Left lung (tissue), 14 donors: ENCODE measurements at places on chromosomes 4 and X. TPM values are rescaled to one million over a fixed set of nuclear protein-coding genes. Genes with fewer than 3 reads are reported as not detected.

Gene OTOP1
- polyA plus RNA-seq = not detected

DNA sequence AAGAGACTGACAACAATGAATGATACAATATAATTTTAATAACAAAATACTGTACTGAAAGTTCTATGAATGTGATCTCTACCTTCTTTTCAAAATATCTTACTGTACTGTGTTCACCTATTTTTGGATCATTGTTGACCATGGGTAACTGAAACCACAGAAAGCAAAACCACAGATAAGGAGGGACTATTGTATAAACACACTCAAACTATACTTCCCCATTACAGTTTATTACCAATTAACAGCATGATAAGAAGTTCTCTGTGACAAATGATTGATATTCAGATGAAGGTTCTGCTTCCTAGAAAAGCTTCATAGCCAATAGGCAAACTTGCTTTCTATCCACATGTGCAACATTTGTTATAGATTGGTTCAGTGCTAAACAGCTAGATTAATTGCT lies 50.1 kb downstream of the GABRG1 start:
- no peak for DNase-seq

Gene AKAP4
- not detected for polyA plus RNA-seq

- DNase-seq = no peak
These were observed 61.8 kb downstream of the BMPR1B start for GRCh38 chr4:94819371-94820168.

Gene SMC1A
- 75.6 TPM for polyA plus RNA-seq

DNA sequence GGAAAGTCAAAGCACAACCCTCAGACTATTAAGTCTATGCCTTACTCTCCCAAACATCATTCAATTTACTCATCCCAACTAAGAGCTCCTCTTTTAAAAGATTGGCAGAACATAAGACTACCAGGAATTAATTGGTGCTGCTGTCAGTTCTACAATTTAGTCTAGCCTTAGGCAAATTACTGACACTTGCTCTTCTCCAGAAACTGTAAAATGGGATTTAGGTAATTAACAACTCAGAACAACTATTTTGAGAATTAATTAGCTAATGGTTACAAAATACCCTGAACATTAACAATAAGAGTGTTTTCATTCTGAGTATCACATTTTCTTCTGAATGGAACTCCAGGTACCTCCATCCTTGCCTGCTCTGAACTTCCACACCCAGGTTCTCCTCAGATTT lies 36.2 kb upstream of the RBM47 start:
- DNase-seq = no peak

DNA sequence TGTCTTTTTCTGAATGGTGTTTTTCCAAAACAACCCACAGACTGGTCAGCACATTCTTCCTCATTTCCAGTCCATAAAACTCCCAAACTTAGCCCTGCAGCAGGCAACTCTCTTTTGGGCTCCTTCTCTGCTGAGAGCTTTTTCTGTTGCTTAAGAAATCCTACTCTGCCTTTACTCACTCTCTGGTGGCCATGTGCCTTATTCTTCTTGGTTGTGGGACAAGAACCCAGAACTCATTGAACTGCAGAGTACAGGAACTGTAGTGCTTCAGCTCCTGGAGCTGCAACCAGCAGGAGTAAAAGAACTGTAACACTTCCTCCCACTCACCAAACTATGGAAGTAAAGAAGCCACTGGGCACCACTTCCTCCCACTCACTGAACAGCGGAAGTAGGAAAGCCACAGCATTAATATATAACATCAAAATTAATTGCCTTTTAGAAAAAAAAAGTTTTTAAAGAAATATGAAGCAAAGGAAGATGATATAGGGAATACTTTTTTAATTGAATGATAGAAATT lies 864.1 kb upstream of the PCDH10 start:
- no peak for DNase-seq

DNA sequence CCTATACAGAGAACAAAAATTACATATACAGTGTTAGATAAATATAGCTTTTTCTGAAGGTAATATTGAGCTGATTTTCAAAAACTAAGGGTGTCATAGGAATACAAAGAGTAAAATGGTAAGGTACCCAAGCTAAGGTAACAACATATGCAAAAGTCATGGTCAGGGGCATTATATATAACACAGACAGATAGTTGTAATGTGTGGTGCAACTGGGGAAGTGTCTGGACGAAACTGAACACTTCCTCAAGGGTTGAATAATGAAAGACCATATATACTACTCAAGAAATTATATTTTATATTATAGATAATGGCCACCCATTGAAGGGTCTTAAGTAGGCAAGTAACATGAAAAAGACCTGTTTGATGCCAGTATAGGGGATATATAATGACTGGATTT lies 262.1 kb upstream of the CXXC4 start:
- DNase-seq = no peak

DNA sequence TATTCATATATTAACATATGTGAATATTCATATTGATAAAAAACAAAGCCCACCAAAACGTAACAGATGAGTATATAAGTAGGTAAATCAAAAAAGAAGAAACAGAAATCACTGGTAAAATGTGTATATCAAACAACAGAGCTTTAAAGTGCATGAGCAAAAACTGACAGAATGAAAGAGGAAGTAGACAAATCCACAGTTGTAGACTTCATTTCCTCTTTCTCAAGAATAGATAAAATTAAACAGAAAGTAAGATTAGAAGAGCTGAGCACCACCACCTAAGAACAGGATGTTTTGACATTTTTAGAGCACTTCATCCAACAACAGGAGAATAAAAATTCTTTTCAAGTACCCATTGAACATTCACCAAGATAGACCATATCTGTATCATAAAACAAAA lies 64.6 kb downstream of the CNKSR2 start:
- DNase-seq = no peak

DNA sequence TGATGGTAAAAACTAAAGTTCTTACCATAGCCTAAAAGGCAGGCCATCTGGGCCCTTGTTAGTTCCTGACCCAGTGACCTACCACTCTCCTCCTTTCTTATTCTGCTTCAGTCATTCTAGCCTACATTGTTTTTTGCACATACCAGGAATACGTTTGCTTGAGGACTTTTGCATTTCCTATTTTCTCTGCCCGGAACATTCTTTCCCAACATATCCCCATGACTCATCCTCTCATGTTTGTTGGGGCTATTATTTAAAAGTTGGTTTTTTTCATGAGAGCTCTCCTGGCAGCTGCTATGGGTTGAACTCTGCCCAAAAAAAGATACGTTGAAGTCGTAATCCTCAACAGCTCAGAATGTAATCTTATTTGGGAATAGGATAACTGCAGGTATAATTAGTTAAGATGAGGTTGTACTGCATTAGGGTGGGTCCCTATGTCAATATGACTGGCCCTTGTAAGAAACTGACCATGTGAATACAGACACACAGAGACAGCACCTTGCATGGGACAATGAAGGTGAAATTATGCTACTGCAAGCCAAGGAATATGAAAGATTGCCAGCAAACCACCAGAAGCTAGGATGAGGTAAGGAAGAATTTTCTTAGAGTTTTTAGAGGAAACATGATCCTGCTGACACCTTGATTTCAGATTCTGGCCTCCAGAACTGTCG lies 138.3 kb upstream of the PDHA2 start:
- DNase-seq = no peak

DNA sequence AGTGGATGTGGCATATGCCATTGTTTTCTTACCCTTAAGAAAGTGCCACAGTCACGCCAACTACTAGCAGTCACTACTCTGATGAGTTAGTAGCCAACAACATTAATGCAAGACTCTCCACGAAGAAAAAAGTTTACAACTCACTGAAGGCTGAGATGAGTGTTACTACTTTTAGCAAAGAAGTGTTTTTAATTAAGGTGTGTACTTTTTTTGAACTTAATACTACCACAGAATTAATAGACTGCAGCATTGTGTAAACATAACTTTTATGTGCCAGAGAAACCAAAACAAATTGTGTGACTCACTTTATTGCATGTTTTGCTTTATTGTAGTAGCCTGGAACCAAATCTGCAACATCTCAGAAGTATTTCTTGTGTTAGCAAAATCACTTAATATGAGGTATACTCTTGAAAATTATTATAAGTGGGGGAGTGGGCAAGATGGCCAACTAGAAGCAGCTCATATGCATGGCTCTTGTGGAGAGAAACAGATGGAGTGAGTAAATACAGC lies 2.2 kb upstream of the UGT2B4 start:
- no peak for DNase-seq

DNA sequence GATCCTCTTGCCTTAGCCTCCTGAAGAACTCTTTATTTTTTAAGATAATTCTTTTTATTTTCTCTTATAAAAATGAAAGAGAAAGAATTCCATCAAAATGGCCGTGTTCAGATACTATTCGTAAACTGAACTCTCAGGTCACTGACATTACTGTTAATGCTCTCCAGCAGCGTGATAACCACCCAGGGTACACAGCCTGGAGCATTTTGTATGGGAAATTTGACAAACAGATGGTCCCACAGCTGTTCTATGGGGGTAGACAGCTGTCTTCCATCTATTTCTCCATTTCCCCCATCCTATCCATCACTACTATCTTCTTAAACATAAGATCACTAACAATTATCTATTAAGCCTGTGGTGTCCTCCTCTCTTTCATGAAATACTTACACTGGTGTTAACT lies 47.8 kb downstream of the SYNPO2 start:
- DNase-seq = no peak

GRCh38 chr4:118718511-118719170 lies 33.4 kb downstream of the METTL14 start:
- no peak for DNase-seq

Gene PABPC1L2A
- not detected for polyA plus RNA-seq

Gene ZNF141
- polyA plus RNA-seq = 43.4 TPM

- DNase-seq = no peak
These were observed 19.7 kb upstream of the SCRG1 start for GRCh38 chr4:173418639-173419038.

Gene NFXL1
- polyA plus RNA-seq = 29.0 TPM

Gene ZDHHC9
- 36.0 TPM for polyA plus RNA-seq

GRCh38 chrX:54223581-54223980 lies 40.5 kb upstream of the FAM120C start:
- DNase-seq = no peak

Gene GYPB
- 6.0 TPM for polyA plus RNA-seq

GRCh38 chrX:148599404-148599803 lies 99.0 kb downstream of the AFF2 start:
- no peak for DNase-seq

DNA sequence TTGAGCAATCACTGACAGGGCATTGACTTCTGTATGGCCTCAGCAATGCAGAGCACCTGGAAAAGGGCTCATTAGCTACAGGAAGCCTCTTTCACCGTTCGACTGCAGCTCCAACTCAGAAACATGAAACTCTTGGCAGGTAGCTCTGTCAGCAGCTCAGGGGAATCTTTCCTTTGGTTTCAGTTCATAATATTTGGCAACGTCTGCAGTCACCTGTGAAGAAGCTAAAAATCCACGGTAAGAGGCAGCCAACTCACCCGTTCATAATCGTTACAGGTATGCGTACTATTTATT lies 354.9 kb downstream of the CAMK2D start:
- no peak for DNase-seq

GRCh38 chrX:86981326-86981879 lies 536.2 kb upstream of the KLHL4 start:
- no peak for DNase-seq

DNA sequence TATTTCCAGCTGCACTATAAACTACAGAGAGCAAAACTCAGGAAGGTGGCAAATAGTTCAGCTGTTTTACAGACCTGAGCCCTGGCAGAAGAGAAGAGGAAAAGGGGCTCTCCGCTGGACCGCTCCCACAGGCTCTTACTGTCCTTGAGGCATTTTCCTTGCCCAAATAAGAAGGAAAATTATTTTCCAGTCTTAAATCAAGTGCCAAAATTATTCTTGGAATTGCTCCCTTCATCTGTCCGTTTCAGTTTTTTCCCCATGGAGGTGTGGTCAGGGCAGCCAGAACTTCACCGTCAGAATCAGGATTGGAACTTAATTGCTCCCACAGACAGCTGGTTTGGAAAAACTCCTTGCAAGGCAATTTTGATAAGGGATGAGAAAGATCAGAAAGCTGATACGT lies 35.2 kb upstream of the SPINK2 start:
- DNase-seq = no peak

DNA sequence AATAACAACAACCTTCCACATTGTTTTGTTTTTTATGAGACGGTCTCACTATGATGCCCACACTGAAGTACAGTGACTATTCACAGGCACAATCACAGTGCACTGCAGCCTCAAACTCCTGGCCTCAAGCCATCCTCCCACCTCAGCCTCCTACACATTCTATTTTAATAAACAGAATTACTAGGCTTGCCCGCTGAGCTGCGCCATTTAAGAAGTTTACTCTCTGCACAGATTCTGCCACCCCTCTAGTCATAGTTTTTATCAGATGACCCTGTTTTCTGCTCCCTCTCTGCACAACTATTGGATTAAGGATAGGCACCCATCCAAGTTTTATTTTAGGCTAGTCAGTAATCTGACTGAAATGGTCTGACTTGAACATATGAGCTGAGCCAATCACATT lies 11.3 kb upstream of the COX18 start:
- DNase-seq = no peak

Gene SLC38A5
- polyA plus RNA-seq = 33.9 TPM

DNA sequence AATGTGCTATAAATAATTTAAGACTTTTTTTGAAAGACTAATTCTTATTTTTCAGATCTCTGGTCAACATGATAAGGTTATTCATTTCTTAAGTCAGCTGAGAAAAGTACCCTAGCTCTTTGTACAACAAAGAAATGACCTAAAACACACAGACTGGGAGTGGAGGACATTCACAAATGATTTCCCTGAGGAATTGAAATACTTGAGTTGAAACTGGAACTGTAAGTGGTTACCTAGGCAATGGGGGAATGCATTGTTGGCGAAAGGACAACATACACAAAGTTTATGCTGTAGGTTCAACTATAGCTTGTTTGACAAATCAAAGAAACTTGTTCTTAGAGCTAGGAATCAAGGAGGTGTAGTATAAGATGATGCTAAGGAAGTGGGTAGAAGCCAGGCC lies 915.5 kb downstream of the FAT4 start:
- DNase-seq = peak; percentile 21

GRCh38 chrX:119809185-119809666 lies 17.8 kb upstream of the RPL39 start:
- no peak for DNase-seq

GRCh38 chr4:114658179-114658578 lies 59.6 kb downstream of the UGT8 start:
- DNase-seq = no peak

- DNase-seq = no peak
These were observed 1.2 kb upstream of the CDK16 start for GRCh38 chrX:47217121-47217851.

GRCh38 chrX:10189317-10190268 lies 32.8 kb downstream of the CLCN4 start:
- DNase-seq = peak; percentile 71

- no peak for DNase-seq
These were observed 393.9 kb downstream of the MID1IP1 start for GRCh38 chrX:39195156-39195555.

DNA sequence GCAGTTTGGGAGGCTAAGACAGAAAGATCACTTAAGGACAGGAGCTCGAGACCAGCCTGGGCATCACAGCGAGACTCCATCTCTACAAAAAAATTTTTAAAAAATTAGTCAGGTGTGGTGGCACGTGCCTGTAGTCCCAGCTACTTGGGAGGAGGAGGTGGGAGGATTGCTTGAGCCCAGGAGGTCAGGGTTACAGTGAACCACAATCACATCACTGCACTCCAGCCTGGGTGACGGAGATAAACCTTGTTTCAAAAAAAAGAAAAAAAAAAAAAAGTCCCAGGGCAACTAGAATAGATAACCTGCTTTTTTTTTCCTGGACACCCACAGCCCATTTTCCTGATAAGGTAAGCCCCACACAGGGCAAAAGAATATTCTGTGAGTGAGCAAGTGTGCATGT lies 96.3 kb downstream of the C4orf51 start:
- no peak for DNase-seq

GRCh38 chr4:104942990-104943743 lies 203.5 kb upstream of the TET2 start:
- no peak for DNase-seq

Gene PTPN13
- 159 TPM for polyA plus RNA-seq

Gene SPANXA1
- polyA plus RNA-seq = not detected
